Nucleus accumbens (tissue), 56 donors: ENCODE measurements at places on chromosomes 2 and 18.

GRCh38 chr18:7678801-7679200 lies 111.7 kb downstream of the PTPRM start:
- DNase-seq, result no peak

DNA sequence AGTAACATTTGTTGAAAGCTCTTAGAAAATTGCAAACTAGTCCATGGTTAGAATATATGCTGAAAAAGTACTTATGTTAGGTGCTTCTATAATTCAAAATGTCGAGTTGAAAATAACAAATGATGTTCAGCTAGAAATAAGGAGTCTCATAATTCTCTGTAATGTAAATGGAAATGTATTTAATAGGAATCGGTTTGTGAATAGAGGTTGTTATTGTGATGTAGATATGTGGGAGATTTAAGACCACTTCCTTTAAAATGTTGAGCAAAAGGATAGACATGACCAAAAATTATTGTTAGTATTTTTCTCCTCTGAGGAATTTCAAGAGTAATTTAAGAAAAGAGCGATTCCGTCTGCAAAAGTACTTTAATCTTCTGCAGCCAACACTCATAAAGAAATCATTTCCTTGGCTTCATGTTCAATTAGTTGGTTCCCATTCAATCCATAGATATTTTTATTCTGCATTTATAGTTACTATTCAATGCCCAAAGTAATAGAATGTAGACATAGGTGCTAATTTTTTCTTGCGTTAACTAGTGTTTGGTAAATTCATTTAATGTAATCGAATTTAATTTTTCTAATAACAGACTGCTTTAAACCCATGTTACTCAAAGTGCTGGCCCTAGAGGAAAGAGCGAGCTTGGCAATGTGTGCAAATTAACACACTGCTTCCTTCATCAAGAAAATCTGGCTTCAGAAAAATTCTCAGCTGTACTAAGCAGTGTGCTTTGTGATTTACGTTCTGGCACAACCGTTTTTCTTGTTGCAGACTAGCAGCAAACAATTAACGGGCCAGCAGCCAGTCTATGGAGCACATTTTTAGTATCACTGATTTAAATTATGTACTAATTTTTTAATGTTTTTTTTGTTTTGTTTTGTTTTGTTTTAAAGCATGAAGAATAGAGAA lies 32.2 kb downstream of the FN1 start:
- no peak for DNase-seq

DNA sequence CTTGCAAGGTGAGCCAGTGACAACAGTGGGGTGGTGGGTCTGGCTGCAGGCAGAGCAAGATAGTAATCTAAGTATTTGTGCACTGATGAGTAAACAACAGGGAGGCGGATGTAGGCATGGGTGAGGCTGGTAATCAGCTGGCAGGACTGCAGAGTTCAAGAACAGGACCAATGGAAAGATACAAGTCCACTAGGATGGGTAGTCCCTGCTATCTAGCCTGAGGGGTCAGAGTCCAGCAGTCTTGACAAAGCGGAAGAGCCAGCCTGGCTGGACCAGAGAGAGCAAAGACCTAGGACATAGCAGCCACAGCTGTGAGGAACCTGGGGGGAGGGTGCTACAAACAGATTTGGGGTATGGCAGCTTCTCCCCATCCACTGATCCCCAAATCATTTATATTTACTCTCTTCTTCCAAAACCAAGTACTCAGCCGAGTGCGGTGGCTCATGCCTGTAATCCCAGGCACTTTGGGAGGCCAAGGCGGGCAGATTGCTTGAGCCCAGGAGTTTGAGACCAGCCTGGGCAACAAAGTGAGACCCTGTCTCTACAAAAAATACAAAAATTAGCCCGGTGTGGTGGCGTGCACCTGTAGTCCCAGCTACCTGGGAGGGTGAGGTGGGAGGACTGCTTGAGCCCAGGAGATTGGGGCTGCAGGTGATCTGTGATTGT lies 25.9 kb downstream of the VIL1 start:
- DNase-seq, result no peak

GRCh38 chr2:208415897-208416296 lies 9.3 kb downstream of the PTH2R start:
- no peak for DNase-seq

DNA sequence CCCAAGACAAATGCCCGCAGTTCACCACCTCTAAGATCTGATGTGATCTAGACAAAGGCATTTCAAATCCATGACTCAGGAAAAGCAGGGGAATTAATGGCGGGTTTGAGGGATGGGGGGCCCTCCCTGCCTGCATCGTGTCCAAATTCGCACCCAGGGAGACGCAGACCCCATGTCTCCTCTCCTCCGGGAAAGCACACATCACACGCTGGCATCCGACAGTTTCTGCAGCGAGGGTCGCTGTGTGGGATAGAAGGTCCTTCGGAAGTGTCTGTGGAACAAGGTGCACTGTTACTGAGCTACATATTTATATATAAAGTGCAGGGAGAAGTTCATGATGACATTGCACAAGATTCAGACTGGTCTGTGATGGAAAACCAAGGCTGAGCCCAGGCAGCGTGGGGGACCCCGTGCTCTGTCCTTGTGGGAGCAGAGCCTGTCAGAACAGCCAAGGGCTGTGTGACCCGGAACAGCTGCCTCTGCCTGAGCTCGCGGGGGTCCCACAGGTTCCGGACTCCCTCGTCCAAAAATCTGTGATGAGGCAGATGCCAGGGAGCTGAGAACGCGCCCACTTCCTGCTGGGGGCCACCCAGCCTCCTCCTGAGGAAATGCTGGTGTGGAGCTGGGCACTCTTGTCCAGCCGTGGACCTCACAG lies 82.3 kb upstream of the CTDP1 start:
- no peak for DNase-seq

- no peak for DNase-seq
Observed at GRCh38 chr2:226440127-226440918, 359.3 kb downstream of the IRS1 start.

DNA sequence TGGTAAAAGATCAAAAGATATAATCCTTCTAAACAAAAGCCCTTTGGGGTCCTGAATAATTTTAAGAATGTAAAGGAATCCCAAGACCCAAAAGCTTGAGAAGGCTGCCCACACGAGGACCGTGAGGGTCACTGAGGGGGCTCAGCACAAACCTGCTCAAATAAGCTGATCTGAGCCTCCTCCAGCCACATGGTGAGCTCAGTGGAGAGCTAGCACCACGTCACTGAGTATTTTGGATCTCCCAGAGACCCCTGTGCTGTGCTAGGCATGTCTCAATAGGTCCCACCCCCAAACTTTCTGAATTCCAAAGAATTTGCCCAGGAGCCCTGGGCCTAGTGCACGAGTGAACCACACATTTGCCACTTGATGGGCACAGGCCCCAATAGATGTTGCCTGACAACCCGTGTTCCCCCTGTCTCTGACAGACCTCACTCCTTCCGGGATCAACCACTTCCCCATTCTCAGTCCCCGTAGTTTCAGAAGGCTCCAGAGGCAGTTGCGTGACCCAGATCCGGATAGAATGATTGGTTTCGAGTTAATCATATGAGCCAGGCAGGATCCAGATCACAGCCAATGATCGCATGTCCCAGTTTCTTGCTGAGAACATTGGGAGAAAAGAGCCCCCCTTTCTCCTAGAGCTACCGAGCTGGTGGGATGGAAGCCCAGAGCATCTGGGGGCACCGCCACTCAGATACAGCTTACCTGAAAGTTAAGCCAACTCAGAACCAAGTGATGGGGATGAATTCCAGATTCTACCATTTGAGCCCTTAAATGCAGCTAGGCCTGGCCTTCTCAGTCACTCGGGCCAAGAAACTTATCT lies 203.8 kb downstream of the TNS1 start:
- no peak for DNase-seq

- DNase-seq, result no peak
Observed at GRCh38 chr18:3368193-3368592, 81.8 kb upstream of the TGIF1 start.

DNA sequence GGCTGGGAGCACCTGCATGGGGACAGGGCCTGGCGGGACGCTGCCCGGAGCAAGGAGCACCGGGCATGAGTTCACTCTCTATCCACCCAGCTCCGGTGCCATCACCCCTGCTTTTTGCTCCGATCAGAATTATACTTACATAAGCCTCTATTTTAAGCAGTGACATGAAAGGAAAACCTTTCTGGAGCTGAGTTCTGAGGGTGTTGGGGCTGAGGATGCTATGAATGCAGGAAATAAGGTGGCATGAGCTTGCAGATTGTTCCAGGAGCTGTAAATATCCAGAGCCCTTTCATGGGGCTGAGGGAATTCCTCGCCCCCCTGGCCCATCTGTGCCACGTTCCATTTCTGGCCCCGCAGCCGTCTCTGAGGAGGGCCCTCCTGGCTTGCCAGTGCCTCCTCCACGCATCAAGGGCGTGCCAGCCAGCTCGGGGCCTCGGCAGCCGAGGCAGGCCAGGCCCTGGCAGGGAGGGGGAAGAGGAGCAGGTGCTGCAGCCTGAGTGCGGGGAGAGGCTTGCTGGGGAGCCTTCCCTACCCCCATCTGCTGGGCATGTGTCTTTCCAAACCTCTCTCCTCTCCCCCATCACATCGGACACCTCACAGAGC lies 91.7 kb upstream of the MCFD2 start:
- peak; percentile 58 for DNase-seq

DNA sequence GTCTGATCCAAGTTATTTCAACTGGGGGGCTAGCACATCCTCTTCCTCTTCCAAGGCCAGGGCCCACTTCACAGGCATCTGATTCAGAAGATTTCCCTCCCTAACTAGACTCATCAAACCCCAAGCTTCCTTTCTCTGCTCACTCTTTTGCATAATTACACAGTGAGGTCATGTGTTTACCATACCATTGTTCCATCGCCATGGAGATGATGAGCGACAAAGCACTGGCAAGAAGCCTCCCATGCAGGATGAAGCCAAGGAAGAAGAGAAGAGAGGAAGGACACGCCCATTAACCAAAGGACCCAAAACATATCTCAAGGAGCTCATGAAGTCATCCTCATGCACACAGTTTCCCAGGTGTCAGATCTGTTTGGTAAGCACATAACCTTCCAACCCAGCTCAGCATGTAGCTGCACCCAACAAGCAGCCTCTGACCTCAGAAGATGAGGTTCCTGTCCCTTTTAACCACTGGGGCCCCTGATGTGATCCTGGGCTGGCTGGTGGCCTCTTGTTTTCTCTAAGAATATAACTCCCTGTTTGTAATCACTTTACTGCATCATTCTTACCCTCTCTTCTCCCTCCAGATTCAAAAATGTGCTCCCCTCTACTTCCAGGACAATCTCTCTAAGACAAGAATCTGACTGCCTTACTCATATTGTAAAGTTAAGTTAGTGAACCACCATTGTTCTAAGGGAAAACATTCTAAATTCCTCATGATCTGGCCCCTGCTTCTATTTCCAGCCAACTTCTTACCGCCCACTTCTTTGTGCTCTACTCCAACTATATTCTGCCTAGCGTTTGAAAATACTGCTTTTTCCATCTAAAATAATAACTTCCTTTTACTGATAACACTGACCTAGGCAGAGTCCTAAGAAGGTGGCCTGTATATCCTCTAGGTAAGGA lies 190.1 kb downstream of the TTC32 start:
- no peak for DNase-seq

GRCh38 chr2:71101656-71102055 lies 28.4 kb downstream of the MCEE start:
- DNase-seq, result no peak

DNA sequence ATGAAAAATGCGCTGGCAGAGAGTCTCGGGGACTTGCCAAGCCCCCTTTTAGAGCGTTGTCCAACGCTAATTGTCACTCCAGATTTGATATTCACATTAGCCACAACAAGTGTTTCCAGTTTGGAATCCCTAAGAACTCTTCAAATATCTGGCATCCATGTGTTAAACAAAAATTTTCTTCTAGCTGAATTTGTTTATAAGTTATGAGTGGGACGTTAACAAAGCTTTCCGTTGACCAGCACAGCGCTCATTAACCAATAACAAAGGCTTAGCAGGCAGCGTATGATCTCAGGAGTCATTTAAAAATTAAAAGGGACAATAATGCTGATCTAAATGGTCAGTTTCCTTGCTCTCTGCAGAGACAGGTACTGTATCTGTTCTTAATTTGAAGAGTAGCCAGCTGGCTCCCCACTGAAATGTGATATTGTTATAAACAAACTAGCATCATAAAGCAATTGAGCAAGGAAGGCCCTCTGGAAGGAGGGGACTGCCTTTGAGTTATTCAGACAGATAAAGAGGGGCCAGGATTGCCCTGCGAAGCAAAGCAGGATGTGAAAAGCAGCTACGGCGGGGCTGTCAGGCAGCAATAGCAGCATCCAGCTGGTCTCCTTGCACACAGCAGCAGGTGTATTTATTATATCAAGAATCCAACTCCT lies 337.2 kb upstream of the SALL3 start:
- DNase-seq, result no peak

DNA sequence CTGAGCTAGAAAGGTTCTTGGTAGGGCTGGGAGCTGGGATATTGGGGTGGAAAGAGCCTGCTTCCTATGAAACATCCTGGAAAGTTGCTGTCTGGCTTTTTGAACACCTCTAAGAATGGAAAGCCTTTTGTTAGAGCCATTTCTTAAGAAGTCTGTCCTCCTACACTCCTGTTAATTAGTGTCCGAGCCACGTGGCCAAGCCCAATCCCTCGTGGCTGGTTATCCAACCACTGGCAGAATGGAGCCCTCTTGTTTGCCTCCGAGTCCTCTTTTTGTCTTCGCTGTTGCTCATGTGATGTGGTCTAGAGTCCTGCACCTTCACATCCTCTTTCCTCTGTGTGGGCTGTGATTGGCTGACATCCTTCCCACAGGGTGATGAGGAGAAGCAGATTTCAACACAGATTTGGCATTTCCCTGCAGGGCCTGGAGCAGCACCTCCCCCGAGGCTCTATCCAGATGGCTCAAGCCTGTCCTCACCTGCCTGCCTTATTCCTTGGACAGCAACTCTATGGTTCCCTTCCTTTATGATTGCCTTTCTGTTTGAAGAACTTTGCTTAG lies 8.2 kb upstream of the TOGARAM2 start:
- DNase-seq, result no peak

DNA sequence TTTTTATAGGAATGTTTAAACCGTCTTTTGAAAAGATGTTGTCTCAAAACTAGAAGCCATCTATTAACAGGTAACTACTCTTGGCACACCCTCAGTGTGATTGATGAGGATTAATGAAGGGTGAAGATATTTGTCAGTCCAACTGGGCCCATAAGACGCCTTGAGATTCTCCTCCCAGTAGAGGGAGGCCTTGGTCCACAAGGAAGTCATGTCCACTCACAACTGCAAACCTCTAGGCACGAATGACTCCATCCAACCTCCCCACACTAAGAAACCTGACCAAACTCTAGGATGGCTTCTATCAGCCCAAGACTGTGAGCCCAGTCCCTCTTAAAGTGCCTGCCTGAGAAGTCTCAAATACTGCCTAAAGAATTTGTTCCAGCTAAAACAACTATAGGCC lies 19.2 kb upstream of the GRP start:
- DNase-seq, result no peak

DNA sequence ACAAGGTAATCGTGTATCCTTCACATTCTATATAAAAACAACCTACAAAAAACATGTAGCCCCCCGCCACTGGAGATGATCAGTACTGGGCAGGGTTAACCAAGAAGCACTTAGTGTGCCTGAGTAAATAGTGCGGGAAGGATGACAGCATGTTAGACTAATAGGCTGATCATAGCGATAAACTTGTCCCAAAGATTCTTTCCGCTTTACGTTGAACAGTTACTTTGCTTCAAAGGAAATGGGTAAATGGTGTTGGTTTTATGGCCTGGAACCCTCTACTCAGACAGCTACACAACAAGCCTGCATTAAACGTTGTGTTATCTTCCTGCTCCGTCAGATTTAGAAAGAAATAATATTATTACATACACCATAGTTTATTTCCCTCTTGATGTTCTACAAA lies 67.7 kb downstream of the CTAGE1 start:
- no peak for DNase-seq
